ENCODE measurements at places on chromosomes 16 and 17.

- DNase-seq: peak; percentile 68
These were observed at the start of gene VAT1 for GRCh38 chr17:43021741-43022512. VAT1 (minus strand) TSS chr17:43022385; CDS start chr17:43022322, 63 bp downstream.

GRCh38 chr16:76634847-76635697, 357.9 kb downstream of the CNTNAP4 start:
- no peak for DNase-seq

DNA sequence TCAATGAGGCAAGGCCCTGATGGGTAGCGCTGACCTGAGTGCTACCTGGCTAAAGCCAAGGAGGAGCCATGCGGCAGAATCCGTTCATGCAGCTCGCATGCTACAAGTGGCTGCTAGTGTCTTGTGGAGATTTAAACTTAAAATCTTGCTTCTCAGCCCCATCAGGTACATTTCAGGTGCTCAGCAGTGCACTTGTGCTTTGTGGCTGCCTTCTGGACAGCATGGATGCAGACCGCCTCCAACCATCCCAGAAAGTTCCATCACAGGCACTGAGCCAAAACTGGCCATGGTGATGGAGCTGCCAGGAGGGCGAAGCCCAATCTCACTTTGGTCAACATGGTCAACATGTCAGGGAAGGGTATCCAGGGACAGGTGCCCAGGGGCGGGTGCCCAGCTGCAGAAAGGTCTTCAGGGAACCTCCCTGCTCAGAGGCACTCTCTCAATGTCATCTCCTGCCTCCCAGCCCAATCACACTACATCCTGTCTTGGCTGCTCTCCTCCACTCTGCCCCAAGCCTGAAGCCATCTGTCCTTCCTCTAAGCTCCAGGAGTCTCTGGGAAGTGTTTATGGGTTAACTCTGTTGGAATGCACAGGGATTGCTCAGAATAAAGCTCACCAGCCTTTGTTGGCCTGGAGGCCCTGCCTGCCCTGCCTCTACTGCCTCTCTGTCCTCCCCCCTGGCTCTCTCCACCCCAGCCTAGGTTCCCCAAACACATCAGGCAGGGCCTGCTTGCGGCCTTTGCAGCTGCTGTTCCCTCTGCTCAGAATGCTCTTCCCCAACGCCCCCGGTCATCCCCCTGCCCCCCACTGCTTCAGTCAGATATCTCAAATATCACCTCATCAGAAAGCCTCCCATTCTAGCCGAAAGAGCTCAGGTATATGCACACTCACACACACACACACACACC, 18.3 kb upstream of the TNFRSF13B start:
- no peak for DNase-seq

DNA sequence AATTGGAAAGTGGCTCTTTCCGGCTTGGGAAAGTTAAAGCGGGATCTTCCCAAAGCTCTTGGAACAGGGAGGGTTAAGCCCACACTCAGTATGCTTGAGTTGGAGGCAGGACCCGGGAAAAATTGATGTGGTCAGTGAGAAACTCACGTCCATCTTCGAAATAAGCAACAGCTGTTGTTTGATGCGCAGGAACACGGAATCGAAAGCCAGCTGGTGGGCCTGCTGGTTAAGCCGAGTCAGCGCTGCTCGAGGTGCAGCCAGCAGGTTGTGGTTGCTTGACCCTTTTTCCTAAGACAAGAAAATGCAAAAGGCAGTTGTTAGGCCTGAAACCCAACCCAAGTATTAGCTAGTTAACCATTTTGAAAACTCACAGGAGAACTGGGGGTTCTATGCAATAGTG, 49.4 kb downstream of the COG7 start:
- DNase-seq: no peak

DNA sequence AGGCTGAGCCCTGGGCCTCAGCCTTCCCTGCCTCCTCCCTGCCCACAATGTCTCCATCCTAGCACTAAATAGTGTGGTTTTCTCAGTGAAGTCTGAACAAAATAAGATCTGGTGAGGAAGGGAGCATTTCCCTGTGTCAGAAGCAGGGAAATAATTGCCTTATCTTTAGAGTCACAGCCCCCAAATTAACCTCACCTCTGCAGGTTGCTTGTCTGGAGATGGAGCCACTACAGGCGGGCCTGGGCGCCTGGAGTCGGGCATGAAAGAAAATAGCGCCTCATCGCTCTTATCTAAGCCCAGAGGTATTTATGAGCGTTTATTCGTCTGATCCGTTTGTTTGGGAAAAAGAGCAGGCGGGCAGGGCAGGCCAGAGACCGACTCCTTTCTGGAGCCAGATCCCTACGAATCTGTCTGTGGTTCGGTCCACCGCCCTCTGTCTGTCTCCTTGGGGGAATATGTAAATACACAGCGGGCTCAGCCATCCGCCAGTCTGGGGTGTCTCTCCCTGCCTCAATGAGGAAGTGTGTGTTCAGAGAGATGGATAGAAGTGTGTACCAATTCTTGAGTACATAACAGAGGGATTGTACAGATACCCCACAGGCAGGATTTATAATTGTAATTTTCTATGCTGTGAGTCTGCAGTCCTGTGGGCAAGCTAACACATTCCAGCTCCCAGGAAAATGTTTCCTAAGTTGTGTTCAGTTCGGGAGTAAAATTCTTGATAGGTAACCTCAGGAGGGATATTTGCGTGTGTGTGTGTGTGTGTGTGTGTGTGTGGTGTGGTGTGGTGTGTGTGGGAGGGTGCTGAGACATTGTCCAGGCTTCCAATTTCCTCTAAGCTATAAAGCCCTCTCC, 4.3 kb downstream of the HOXB6 start:
- no peak for DNase-seq

DNA sequence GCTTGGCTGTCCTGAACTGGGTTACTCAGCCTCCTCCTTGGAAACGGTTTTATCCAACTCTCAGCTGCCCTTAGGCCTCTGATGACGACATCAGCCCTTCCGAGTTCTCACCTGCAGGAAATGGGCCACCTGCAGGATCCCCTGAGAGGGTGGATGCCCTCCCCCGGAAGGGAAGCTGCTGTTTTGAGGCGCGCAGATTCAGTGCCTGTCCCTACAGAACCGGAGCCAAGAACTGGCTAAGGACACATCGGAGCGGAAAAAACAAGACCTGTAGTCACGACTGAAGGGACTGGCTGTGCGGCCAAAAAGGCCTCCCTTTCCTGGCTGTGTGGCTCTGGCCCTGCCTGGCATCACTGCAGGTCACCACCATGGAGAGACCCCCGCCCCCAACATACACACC, 11.7 kb upstream of the C16orf95 start:
- no peak for DNase-seq

- peak; percentile 81 for DNase-seq
These were observed 6.9 kb upstream of the GJD3 start for GRCh38 chr17:40371261-40371929.

GRCh38 chr17:21376081-21376758, at the start of gene KCNJ12:
KCNJ12 (plus strand) TSS chr17:21376357; CDS start chr17:21415343, 38,986 bp downstream.
- no peak for DNase-seq

DNA sequence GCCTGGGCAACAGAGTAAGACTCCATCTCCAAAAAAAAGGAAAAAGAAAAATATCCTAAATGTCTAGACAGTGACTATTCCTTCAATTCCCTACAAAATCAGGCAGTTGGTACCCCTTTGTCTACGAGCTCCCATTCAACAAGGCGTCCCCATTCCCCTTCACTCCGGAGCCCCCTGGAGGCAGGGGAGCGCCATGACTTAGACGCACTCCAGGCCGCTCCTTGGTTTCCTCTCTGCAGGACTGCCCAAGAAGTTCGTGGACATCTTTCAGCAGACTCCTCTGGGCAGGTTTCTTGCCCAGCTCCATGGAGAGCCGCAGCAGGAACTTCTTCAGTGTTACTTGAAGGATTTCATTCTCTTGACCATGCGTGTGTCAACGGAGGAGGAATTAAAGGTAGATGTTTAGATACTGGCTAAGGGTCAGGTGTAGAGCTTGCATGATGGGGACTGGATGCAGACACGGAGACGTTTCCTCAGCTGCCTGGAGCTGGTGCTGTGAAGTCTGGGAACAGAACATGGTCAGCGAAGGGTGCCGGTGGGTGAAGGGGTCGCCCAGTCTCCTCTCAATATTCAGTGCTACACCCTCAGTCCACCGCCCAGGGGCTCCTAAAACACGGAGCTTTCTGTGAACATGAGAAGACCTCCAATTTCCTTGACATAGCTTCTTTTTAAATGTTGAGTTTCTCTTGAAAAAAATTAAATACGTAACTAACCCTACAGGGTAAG, 53.3 kb upstream of the ENDOV start:
- no peak for DNase-seq

DNA sequence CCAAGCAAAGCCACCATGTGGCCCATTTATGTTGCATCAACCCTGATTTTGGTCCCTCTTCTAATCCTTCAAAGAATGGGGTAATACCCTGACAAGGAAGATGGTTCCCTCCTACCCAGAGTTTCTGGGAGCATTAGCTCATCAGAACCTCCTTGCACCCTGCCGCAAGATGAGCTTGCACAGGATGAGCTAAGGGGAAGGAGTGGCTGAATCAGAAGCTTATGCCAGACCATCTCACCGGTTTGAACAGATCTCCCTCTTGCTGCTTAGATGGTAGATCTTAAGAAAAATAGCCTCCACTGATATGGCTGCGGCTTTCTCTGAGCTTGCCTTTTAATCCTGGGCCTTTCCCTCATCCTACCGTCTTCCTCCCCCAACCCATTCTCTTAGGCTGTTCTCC, 175.1 kb downstream of the SOX9 start:
- DNase-seq: no peak

DNA sequence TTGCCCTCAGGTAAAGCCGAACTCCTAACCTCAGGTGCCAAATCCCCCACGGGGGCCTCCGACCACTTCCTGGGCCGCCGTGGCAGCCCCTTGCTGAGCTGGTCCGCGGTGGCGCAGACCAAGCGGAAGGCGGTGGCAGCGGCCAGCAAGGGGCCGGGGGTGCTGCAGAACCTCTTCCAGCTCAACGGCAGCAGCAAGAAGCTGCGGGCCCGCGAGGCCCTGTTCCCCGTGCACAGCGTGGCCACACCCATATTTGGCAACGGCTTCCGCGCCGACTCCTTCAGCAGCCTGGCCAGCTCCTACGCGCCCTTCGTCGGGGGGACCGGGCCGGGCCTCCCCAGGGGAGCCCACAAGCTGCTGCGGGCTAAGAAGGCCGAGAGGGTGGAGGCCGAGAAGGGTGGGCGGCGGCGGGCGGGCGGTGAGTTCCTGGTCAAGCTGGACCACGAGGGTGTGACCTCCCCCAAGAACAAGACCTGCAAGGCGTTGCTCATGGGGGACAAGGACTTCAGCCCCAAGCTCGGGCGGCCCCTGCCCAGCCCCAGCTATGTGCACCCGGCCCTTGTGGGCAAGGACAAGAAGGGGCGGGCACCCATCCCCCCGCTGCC, 51.6 kb downstream of the ACTG1 start:
- DNase-seq: no peak

GRCh38 chr16:49583911-49584310, 210.3 kb downstream of the C16orf78 start:
- DNase-seq: no peak

DNA sequence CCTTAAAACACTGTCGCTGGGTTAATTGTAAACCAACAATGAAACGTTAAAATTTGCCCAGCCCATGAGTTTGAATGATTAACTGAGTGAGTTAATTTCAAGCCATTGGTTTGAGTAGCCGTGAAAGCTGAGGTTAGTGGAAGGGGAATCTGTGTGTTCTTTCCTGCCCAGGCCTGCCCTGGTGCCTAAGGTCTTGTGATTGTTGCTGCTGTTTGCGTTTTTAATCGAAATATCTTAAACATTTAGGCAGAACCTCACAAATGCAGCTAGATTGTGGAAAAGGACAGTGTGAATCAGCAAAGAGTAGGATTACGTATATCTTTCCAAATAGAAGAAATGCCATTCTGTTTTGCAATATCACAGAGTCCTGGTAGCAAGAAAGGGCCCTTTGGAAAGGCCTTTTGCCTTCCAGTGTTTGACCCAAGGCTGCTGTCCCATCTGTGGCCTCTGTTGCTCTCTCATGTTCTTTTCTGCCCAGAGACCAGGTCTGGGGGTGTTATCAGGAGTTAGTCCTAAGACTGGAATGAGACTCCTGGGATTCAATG, 113.8 kb downstream of the MSI2 start:
- no peak for DNase-seq

DNA sequence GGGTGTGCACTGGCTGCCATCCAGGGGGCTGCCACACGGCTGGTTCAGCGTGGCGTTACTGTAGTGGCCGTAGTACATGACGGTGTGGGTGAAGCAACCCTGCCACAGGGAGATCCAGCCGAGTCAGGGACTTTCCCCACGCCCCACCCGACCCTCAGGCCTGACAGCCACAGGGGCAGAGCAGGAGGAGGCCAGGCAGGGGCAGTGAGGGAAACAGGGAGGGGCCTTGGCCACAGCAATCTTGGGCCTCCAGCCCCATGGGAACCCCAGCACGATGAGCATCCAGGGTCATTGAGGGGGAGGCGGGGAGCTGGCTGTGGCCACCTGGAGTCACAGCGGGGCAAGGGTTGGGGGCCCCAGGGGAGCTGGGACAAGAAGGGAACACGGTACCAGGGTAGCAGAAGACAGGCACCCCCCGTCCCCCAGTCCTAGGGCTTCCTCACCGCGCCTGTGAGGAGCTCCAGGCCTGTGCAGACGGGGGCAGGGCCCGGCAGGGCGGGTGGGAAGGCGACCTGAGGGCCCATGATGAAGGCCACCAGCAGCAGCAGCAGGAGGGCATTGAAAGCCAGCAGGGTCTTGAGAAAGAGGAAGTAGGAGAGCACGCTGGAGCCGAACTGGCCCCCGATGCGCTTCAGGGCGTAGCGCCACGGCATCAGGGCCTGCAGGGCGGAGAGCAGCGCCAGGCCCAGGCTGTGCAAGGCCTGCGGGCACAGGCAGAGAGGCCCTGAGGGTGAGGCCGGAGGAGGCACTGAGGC, 4.3 kb downstream of the TMC6 start:
- DNase-seq: no peak

- no peak for DNase-seq
These were observed 122.0 kb downstream of the METRNL start for GRCh38 chr17:83201206-83202001.

DNA sequence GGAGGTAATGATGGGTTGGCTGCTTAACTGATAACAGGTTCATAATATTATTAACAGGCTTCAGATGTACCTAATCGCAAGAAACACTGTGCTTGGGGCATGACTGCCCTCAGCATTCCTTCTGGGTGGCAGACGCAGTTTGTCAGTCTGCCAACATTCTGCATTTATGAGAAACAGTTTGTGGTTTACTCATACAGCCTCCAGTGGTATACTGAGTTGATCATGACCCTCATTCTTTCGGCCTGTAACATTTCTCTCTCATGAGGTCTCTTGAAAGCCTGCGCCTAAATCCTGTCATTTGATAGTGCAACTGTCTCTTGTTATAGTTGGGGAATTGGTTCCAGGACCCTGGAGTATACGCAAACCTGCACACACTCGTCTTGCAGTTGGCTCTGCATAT, 4.9 kb upstream of the RUSF1 start:
- no peak for DNase-seq

- DNase-seq: no peak
These were observed 23.4 kb downstream of the NME2 start for GRCh38 chr17:51189628-51190027.

GRCh38 chr17:67993153-67993997, 2.9 kb downstream of the C17orf58 start:
- DNase-seq: peak; percentile 62

- no peak for DNase-seq
These were observed 8.6 kb downstream of the IGSF6 start for GRCh38 chr16:21643785-21644184.

GRCh38 chr17:58527949-58528348, 13.5 kb upstream of the MTMR4 start:
- DNase-seq: no peak

- DNase-seq: no peak
These were observed 136.0 kb upstream of the NOG start for GRCh38 chr17:56457501-56457900.

Data from NCI-H2029 (cell line).